SHP77 treated with DMSO at 0.1 percent for 48 hours (cell line): ENCODE measurements at places on chromosomes 7 and 10.

GRCh38 chr10:3406556-3406955 lies 234.0 kb upstream of the PITRM1 start:
- DNase-seq = no peak

- no peak for DNase-seq
Measured at GRCh38 chr10:90484518-90484917, 373.3 kb downstream of the HTR7 start.

- no peak for DNase-seq
Measured at GRCh38 chr7:4645246-4645645, 36.8 kb upstream of the FOXK1 start.

GRCh38 chr10:3324612-3325038 lies 152.0 kb upstream of the PITRM1 start:
- DNase-seq = no peak

DNA sequence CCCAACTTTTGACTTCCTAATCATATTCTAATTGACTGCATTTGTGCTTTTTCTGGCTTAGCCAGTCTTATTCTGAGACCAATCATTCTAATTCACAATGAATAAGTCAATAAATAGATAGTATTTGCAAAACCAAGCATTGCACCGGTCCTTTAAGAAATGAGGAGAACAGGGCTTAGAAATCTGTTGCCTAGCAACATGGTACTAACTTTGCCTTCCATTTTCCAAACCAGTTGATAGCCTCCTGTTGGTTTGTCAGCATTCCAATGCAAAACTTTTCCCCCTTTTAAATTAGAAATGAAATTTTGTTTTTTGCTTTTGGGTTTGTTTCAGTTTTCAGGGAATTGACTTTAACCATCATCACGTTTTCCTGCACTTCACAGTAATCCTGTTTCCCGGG lies 603.5 kb upstream of the NRP1 start:
- DNase-seq = no peak

- no peak for DNase-seq
Measured at GRCh38 chr7:131591687-131592319, 35.4 kb upstream of the PODXL start.
